Mucosa of descending colon (tissue), 3 donors: ENCODE measurements at places on chromosomes 1 and 21. TPM values are rescaled to one million over a fixed set of nuclear protein-coding genes. Genes with fewer than 3 reads are reported as not detected.

GRCh38 chr1:25924454-25924853, 18.2 kb upstream of the STMN1 start:
- DNase-seq: no peak

CCDC27 gene
- not detected for total RNA-seq

GRCh38 chr21:17777072-17777765, 41.9 kb downstream of the C21orf91 start:
- no peak for DNase-seq

- DNase-seq: no peak
Measured at GRCh38 chr21:25560271-25560685, 47.0 kb downstream of the MRPL39 start.

- peak; percentile 60 for DNase-seq
Measured at GRCh38 chr1:32538887-32539583, at the start of gene ZBTB8A. Gene ZBTB8A, plus strand, starts transcription at chr1:32539427. Its CDS starts 53,505 bp downstream, at chr1:32592932.

KRTAP21-2 gene
- not detected for total RNA-seq

MGST3 gene
- total RNA-seq: 367 TPM

GRCh38 chr1:33117440-33118085, 36.6 kb downstream of the AZIN2 start:
- no peak for DNase-seq

DNA sequence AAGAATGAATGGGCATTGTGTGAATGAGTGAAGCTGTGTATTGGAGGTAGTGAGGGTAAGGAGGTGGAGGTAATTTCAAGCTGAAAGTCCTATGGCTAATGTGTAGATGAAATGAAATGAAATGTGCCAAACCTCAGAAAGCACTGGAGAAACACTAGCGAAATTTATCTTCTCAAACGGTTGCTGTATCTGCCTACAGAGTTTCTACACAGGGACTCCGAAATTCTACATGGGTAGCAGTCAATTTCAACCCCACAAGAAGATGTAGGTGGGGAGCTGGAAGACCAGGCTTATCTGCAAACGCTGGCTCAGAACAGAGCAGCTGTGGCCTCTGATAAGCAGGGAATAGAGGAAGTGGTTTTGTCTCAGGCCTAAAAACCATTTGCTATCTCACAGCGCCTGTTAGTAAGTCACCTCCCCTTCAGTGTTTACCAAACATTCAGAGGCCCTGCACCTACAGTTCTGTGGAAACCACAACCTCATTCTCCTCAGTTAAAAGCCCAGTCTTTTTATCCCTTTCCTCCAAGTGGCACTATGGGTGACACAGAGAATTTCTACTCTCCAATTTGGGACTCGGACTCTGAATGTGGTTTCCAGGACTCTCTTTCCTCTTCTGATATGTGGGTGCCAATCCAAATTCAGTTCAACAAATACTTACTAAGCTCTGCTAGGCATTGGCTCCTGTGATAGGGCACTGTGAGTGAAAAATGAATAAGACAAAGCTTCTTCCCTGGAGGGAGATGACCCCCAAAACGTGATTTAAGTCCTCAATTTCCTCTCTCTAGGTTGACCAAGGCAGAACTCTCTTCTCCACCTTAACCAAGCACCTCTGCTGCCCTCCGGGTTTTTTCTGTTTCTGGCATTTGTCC, 17.2 kb upstream of the SLAMF6 start:
- DNase-seq: peak; percentile 58

CHD1L gene
- total RNA-seq: 34.5 TPM

DNA sequence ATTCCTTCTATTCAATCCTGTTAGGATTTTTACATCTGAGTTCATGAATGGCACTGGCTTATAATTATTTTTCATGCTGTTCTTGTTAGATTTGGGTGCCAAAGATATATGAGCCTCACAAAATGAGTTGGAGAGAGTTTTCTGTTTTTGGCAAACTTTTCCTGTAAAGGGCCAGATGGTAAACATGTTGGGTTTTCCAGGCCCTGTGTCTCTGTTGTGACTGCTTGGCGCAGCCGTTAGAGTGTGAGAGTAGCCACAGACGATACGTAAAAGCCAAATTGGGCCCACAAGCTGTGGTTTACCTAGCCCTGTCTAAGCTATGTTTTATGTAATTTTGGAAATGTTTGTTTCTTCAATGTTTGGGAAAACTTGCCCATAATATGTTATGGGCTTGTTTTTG, 15.6 kb upstream of the CA6 start:
- no peak for DNase-seq

DNA sequence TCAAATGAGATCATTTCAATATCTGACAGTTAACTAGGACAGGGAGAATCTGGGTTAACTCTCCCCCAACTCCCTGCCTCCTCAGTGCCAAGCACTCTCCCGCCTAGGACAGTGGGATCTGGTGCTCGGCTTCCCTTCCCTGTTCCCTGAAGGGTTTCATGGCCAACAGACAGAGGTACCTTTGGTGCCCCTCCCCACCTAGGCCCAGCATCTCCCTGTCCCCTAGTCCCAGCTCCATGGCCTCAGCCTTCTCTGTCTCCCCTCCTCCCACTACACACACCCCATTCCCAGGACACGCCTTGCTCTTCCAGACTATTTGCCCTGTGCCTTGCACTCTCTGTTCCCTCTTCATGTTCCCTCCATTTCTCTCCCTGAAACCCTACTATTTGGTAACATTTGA, 77.1 kb downstream of the CD247 start:
- no peak for DNase-seq

DNA sequence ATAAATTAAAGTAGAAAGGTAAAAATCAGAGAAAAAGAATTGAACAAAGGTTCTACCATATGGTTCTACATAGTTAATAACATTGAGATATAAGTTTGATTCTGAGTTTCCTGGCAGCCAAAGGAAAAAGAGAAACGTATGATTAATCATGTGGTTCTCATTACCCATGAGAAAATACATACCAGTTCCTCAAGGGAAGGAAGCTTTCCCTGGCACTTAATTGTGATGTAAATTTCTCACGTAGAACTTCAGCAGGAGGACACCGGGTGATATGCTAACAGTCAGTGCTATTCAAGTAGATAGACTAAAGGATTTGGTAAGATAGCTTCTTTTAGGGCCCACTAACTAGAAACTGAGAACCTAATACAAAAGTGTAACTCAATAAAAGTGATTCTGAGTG, 218.5 kb downstream of the NFIA start:
- DNase-seq: no peak

RUNX3 gene
- total RNA-seq: 5.0 TPM

KCNJ6 gene
- total RNA-seq: 0.14 TPM

SYT2 gene
- total RNA-seq: not detected

DNA sequence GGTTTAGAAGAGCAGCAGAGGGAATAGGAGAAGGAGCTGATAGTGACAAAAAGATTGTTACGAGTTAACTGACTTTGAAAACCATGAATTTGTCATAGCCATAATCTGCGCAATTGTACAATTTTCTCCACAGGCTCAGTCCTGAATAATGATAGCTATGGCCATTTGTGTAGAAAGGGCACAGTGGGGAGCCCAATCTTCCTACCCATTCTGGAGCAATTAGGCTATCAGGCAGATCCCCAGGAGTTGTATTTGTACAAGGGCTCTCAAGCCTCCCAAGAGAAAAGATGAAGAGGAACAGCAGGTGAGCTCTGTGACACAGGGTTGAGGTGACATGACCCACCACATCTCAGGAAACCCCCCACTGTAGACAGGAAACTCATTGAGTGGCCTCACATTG, 42.1 kb upstream of the SAMD13 start:
- DNase-seq: no peak

- DNase-seq: peak; percentile 10
Measured at GRCh38 chr1:3014443-3015268, 6.6 kb upstream of the ACTRT2 start.

LRRC42 gene
- 19.0 TPM for total RNA-seq

DNA sequence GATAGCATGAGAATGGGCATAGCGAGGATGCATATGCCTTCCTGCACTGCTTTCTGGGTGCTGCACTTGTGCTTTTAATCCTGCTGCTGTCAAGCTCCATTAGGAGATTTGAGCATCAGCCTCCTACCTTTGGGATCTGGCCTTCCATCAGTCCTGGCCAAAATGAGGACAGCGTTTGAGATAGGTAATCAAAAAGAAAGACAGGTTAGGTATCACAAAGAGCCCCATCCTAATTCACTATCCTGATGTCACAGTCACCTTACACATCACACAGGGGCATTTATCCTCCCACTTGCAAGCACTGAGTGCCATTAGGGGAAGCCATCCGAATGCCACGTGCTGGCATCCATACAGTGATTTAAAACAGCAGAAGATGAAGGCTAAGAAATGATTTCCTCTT, 13.2 kb upstream of the FAM163A start:
- no peak for DNase-seq

GRCh38 chr1:245242989-245243388, 88.2 kb downstream of the KIF26B start:
- DNase-seq: no peak
